ENCODE measurements at places on chromosomes 3 and 15.

DNA sequence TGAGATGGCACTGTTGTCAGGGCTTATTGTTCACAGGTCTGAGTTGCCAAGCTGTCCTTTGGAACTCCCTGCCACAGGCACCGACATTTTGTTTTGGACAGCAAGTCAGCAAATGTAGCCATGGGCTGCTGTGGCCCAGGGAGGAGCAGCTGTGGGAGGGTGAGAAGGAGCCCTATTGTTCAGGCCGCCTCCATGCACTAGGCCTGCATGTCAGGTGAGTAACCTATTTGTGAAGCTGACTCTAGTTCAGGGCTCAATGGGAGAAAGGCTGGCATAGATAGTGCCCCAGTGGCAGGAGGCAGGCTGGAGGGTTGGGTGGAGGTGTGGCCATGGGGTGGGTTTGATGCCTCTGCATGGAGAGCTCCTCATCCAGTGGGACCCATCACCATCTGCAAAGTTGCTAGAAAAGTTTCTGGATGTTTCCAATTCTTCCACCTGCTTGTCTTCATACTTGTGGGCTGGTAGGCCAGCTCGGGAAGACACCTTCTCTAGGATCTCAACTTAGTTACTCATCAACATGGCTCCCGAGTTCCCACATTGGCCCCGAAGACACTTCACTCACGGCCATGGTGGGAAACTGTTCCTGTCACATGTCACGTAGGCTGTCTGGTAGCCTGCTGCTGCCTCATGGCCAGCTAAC, 19.5 kb downstream of the AMOTL2 start:
- no peak for DNase-seq

DNA sequence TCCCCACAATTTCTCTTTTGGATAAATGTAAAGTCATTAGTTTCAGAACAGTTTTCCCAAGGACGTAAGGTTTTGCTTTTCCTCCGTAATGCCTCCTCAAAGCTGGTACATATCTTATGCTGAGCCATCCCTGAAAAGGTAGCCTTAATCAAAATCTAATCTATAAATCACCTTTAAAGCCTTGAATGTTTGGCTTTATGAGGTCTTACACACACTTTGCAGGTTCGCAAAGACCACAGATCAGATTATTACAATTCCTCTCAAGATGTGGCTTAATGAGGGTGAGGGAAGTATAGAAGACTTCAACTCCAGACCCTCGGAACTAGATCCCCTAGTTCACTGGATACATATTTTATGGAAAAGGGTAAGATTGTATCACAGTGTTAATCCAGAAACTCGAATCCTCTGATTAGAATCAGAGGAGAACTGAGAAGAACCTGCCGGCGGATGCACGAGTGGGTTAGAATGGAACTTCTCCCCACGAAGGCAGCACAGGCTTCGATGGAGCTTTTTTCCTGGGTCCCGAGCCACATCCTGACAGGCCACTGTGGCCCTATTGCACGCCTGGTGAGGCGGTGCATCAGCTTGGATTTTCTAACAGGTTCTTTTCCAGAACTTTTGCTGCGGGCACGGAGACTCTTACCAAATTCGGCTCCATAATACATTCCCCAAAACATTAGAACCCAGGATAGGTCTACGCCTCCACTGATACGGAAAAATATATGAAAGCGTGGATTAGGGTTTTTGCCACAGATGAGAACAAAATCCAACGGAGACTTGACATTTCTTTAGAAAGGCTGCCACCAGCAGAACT, 1.2 kb downstream of the CTXND1 start:
- no peak for DNase-seq

DNA sequence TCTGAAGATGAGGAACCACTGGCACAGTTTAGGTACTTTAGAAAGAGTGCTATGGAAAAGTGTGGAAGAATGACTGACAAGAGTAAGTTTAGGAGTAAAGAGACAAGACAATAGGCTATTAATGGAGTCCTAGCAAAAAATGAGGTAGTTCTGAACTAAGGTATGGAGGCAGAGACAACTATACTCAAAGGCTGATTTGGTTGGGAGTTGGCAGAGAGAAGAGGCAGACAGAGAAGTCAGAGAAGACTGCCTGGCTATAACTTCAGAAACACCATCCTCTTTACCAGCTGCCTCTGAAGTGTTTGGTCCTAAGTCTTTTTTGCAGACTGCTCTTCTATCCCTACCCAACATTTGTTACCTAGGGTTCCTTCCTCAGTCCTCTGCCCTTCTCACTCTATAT, 19.2 kb downstream of the DYNC1LI1 start:
- no peak for DNase-seq

DNA sequence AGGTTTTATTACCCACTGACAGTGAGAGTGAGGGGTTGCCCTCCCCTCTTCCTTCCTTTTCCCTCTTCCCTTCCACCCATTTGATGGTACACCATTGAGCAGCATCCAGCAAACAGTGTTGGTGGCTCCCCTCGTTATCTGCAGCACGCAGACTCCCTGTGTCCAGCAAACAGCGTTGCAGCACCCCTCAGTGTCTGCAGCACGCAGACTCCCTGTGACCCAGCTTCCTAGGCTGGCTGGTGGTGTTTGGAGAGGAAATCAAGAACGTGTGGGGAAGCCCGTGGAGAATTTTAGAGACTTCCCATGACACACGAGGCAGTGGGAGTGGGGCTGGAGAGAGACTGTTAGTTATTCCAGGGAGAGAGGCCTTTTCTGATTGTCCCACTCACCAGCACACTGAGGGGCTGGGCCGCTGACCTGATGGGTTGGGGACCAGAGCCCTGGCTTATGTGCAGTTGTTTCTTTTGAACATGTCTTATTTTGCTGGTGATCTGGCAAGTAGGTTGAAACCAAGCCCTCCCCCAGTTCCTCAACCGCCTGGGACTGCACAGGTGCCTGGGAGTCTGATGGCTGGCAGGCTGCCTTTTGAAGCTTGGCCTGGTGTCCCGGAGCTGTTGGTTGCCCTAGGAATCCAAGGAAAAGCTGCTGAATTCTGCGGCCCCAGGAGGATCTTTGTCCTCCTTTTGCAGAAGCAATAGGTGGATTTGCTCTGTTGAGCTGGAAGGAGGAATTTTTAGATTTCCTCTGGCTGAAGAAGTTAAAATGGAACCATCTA, 19.0 kb downstream of the APBA2 start:
- no peak for DNase-seq

DNA sequence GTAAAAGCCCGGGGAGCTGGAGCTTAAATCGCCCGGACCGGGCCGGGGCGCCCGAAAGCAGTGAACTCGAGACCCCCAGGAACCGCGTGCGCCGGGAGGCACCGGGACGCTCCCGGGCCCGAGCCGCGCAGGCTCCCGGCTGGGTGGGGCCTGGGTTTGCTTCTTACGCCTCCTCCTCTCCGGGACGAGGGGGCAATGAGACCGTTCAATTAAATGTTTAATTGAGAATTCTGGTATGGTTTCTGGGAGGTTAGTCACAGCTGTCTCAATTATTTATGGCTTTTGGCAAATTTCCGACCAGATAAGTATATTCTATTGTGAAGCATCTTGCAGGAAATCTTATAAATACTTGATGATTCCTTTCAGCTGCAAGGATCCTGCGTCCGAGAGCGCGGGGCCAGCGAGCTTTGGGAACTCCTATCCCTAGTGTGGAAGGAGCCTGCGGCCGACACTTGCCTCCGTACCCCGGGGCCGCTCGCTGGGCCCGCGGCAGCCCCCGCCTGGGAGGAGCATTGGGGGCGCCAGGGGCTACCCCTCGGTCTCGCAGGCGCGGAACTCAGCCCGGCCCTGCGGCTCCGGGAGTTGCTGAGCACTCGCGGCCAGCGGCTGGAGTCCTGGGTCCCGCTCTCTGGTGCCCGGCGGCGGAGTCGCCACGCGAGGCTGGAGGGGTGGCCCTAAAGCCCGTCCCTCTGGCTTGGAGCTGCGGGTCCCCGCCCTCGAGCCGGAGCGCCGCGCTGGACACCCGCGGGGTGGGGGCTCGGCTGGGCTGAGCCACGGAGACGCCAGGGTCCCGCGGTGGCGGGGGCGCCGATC, 10.3 kb downstream of the ISL2 start:
- DNase-seq = no peak

- DNase-seq = no peak
Observed at GRCh38 chr3:108834551-108834950, 12.0 kb downstream of the TRAT1 start.

DNA sequence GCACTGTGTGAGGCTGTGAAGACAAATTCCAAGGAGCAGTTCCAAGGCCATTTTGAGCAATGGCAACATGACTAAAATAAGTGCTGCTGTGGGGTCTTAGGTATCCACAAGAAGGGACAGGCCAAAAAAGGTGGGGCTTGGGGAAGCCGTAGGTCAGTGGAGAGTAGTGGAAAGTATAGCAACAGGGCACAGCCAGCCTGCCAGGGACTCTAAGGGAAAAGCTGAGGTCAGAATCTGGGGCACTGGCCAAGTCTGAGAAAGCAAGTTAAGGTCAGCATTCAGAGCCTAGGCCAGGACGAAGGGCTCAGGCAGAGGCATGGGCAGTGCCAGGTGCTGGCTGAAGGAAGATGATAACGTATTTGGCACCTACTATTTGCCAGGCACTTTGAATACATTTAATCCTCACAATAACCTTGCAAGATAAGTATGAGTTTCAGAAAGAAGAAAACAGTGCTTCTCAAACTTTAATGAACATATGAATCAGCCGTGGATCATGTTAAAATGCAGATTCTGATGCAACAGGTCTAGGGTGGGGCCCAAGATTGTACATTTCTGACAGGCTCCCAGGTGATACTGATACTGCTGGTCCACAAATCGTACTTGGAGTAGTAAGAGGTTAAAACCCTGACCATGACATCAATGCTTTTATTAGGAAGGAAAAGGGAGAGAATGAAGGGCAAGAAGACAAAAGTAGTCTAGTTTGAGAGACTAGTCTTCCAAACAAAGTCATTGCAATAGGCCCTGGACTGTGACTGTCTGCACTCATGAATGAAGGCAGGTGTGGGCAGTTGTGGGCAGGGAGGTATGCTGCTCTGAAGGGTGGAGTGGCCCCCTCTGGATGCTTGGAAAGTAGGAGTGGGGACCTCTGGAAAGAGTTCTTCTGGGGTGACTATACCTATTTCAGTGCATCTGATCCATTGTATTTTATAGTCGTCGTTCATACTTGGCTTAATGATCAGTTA, 106.3 kb upstream of the ANKRD28 start:
- DNase-seq = no peak

- no peak for DNase-seq
Observed at GRCh38 chr3:31908391-31909097, 72.5 kb downstream of the OSBPL10 start.

- no peak for DNase-seq
Observed at GRCh38 chr3:72150634-72151412, 365.9 kb upstream of the PROK2 start.

- DNase-seq = no peak
Observed at GRCh38 chr3:38000242-38000916, 9.8 kb downstream of the VILL start.

DNA sequence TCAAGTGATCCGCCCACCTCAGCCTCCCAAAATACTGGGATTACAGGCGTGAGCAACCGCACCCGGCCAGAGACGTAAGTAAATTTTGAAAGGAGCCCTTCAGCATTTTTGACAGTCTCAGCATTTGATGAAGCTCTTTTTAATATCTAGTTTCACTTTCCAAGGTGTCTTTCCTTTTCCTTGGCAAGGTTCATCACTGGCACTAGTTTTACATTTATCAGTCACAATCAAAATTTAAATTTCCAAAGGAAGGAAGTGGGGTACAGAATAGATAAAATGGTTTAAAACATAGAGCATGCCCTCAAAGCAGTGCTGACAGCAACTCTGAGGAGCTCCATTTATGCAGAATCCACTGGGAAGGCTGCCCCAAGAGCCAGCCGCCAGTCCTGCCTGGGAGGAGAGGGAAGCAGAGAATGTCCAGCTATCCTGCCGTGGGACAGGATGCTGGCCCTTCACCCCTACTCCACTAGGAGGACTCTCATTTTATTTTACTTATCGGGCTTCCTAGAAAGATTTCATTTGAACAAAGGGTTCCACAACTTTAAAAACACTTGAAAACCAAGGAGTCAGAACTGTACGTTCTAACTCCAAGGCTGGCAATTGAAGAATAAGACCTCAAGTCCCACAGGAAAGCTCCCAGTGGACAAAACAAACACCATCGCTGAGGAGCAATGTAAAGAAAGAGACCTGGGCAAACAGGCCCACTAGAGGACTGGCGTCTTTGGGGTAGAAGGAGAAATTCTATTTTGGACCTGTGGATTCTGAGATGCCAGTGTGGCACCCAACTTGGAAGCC, 9.9 kb downstream of the SFMBT1 start:
- no peak for DNase-seq
